GM10248 (cell line): ENCODE measurements at places on chromosomes 5 and 9.

- no peak for DNase-seq
Observed at GRCh38 chr5:144028058-144028457, 142.4 kb downstream of the YIPF5 start.

GRCh38 chr9:91383577-91383976, 21.9 kb upstream of the AUH start:
- DNase-seq, result no peak

DNA sequence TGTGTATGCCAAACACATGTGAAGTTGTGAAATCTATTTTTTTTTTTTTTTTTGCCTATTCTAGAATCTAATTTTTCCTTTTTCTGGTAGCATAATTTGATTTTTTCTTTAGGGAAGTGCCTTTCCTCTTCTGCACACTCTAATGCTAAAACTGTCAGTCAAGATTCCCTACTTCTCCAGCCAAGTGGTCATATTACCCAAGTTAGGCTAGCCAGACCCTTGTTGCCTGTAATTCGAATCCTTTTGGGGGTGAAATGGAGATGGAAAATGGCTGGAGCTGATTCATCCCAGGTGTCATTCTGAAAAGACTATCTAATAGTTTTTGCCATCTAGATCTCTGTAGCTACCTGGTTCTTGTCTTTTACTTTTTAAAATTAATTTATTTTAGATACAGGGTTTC, 24.8 kb upstream of the UBAP1 start:
- no peak for DNase-seq

DNA sequence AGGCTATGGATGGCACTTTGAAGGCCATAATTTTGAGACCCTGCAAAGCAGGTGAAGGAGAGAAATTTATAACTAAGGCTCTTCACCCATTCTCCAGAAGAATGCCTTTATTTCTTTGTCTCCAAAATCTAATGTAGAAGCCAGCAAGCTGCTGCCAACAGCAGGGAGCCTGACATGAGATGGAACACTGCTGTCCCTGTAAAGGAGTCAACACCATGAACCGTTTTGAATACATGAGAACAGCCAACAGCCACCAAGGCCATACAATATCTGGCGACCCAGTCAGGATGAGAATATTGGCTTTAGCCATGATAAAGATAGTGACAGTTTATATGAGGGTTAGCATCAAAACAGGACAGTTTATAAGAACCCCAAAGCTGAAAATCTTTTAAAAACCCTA, 121.2 kb upstream of the LIFR start:
- DNase-seq, result no peak

GRCh38 chr5:159049844-159050315, 49.8 kb downstream of the EBF1 start:
- no peak for DNase-seq

DNA sequence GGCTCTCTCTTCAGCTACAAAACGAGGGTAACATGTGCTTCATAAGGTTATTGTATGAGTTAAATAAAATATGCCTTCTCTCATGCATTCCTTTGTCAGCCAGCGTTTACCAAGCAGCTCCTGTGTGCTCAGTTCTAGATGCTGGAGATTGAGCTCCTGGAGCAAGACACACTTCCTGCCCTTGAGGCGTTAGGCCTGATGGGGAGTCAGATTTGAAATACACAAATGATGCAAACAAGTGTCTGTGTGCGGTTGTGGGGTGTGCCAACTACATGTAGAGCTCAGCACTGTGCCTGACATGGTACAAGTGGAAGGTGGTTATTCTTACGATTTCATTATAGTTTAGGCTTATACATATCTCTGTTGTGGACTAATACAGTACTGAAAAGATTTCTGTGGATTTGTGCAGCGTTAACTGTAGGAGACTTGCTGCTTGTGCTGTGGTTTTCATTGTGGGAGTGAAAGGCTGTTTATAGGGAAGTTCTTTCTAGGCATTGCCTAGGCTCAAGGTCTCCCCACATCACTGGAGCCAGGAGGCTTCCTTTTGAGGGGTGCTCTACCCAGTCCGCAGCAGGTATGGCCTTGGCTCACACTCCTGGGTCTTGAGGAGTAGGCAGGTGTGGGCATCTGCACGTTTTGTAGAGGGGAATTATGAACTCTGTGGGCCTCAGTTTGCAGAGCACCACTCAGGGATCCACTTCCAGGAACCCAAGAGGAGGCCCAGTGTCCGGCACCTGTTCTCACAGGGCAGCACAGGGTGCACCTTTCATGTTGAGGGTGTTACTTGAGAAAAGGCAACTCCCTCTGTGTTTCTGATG, 39.8 kb upstream of the ANGPTL2 start:
- DNase-seq, result no peak

DNA sequence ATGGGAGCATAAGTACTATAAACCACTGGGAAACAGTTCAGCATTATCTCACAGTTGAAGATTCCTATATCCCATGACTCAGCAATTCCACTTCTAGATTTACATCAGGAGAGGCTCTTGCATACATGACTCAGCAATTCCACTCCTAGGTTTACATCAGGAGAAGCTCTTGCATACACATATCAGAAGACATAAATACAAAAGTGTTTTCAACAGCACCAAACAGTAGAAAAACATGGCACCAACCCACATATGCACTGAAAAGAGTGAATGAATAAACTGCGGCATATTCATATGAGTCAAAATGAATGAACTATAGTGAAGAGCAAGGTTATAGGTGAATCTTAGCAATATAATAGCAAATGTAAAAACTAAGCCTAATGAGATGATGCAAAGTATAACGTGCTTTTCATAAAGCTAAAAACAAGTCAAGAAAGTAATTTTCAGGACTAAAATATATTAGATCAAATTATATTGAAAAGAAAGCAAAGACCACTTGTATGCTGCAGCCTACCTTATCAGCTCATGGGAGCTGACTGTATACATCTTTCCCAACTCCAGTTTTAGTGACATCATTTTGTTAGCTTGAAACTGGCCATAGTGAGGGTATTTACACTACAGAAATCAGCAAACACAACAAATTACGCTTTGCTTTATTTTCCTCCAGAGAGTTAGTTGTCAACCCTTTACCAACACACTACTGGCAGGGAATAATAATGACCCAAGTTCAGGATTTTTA, 95.8 kb downstream of the ANKRD18B start:
- no peak for DNase-seq

DNA sequence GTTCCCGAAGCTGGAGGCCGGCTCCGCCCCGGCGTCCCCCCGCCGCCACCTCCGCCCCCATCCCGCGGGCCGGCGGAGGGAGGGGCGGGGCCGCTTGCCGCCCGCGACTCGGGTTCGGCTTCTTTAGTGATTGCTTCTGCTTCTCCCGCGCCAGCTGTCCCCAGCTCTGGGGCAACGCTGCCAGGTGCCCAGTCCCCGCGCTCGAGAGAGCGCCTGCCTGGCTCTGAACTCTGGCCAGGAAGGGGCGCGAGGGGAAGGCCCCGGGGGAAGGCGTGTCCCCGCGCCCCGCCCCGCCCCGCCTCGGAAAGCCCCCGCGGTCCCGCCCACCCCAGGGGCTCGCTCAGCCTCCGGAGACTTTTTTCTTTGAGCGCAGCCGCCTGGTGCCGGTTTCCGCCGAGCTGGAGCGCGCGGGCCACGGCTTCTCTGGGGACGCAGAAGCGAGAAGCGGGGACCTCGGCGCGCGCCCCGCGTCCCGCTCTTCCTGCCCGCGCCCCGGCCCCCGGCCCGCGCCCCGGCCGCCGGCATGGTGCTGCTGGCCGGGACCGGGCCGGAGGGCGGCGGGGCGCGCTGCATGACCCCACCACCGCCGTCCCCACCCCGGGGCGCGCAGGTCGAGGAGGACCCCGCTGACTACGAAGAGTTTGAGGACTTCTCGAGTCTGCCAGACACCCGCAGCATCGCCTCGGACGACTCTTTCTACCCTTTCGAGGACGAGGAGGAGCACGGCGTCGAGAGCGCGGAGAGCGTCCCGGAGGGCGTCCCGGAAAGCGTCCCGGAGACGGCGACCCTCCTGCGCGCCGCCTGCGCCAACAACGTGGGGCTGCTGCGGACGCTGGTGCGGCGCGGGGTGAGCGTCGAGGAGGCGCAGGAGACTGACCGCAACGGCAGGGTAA, at the start of gene ANKRD33B:
Gene ANKRD33B (plus strand): TSS at position 126 of the 893 bp plus-strand sequence. CDS start 398 bp downstream, at position 524.
- peak; percentile 92 for DNase-seq

- DNase-seq, result no peak
Observed at GRCh38 chr5:150674341-150674821, 13.3 kb downstream of the MYOZ3 start.

DNA sequence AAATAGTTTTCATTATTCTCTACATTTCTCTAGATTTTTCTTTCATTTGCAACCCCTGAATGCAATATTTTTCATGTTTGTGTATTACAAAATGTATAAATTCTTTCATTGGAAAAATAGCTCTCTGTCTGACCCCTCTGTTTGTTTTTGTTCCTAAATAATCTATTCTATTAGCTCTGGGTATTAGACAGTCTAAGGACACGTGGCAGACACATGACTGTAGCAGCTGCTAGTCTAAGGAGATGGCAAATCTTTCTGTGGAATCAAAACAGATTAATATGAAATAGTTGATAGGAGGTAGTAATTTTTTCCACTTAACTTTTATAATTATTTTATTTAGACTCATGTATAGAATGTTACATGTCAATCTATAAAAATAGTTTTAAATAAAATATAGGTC, 21.4 kb upstream of the SPATA9 start:
- DNase-seq, result no peak

DNA sequence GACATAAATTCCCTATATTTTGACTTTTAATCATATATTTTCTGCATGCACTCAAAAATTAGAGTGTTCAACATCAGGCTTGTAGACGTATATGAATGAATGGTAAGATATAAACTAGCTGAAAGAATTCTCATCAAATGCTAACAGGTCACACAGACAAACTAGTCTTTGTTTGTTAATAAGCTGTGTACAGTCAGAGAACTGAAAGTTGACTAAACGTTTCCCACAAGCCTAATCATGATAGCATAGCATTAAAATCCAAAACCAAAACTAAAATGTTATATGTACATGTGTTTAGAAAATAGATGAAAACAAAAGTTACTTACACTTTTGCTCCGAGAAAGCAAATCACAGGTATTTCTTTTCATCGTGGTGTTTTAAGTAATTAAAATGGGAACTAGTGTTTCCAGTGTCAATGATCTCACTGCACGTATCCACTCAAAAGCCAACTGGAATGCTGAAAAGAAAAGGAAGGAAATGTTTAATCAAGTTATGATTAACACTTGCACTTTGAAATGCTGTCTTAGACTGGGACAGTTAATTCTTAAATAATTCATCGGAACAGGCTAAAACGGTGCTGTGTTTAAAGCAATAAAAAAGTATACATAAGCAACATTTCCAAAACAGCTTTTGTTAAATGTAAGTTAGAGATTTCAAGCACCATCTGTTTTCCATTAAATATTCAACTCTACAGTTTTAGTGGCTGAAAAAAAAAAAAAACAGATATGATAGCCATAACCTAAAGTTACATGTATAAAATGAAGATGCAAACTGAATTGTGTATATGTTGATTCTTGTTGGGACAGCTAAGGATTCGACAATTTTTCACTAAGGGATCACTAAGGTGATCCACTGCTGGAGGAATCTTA, 291.9 kb upstream of the PDE4D start:
- DNase-seq, result no peak

GRCh38 chr5:148376198-148376597, 7.6 kb upstream of the FBXO38 start:
- no peak for DNase-seq

- no peak for DNase-seq
Observed at GRCh38 chr9:133659516-133659915, 23.4 kb downstream of the DBH start.

- no peak for DNase-seq
Observed at GRCh38 chr9:124557895-124558294, 50.7 kb upstream of the NR5A1 start.
